ENCODE measurements at places on chromosomes 2 and 18.

DNA sequence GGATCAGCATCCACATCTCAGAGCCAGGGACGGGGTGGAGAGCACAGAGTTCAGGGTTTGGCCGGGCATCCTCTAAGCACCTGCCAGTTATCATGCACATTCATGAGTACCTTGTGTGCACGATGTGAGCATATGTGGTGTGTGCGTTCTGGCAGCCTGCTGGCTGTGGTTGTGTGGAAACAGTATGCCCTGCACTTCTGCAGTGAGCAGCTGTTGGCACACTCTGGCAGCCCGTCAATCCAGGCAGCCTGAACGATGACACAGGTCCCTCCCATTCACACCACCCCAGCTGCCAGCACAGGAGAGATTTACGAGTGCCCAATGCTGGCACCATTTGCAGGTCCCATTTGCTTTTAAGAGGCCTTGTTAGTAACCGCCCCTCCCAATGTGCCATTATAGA, 74.2 kb downstream of the CD8B2 start:
- DNase-seq = no peak

- no peak for DNase-seq
Observed at GRCh38 chr2:157540102-157540501, 88.6 kb downstream of the ACVR1C start.

GRCh38 chr2:200194746-200195145, 111.7 kb upstream of the SPATS2L start:
- no peak for DNase-seq

DNA sequence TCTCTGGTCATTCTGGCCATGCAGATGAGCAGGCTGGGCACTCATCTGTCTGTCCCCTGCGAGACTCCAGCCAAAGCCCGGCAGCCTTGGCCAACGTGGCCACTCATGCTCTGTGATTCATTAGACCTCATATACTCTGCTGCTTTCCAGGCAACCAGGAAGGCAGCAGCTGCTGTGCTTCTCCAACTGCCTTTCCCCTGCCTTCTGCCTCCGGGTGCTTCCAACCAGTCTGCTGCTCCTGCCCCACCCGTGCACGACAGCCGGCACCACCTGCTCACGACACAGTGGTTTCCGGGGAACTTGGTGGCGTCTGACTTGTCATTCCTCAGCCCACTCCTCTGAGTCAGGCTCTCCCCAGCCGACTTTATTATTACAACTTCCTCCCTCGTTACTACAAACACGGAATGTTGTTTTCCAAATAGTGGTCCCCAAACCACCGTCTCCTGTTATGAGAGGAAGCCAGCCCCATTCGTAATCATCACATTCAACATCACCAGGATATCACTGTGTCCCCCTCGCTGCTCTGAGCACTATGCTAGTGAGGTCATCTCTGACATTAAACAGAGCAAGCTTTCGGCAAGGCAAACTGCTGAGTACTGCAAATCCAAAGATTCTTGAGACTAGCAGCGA, 392.4 kb downstream of the ALK start:
- DNase-seq = peak; percentile 45

GRCh38 chr2:210792000-210792399, 235.6 kb downstream of the CPS1 start:
- DNase-seq = no peak

GRCh38 chr2:241811952-241812729, 3.1 kb downstream of the NEU4 start:
- no peak for DNase-seq

- peak; percentile 10 for DNase-seq
Observed at GRCh38 chr2:227608561-227609338, 5.9 kb downstream of the SCYGR3 start.
